ENCODE measurements at places on chromosomes 11 and 22.

GRCh38 chr11:94926271-94926625 lies 47.1 kb downstream of the CWC15 start:
- no peak for DNase-seq

DNA sequence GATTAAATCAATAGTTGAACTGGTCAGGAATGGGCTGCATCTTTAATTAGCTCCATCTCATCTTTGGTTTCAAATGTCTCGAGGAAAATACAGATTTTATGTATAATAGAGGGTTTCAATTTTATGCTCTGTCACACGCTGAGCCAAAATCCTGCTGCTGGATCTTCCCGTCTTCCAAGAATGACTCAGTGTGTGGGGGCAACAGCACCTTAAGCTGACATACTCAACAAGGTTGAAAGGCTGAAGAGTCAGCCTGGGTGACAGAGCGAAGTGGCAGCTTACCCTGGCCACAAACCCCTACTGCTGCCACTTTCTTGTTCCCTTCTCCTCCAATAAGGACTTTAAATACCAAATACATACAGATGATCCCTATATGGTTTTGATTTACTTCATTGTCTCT lies 9.0 kb upstream of the PCF11 start:
- DNase-seq, result no peak

DNA sequence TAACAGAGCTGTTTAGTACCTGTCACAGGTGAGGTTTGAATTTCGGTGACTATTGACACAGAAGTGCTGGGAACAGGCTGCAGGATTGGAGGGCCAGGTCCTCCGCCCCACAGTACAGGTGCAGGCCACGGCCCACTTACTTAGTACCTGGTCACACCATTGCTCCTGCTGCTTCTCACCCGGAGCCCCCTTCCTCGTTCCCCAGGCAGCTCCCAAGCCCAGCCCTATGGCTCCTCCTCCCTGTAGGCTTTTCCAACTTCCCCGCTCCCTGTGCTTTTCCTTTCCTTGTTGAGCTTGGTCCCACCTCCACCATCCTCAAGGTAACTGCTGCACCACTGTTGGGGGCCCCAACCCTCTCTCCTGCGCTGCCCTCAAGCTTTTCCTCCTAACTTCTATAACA lies 27.9 kb upstream of the ANO1 start:
- DNase-seq, result no peak

DNA sequence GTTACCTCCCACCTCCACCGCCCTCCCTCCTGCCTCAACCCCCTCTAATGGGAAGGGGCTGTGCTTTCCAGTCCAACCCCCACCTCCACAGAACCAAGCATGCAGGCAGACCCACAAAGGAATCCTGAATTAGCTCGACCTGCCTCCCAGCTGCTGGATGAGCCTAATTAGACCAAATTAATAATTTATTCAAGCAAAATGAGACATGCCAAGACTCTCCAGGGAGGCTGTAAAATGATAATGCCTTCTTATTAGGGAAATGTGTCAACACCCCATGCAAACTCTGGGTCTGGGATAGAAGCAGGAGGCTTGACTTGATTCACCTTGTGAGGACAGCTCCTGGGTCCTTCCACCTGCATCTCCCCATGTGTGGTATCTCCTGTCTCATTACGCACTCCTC lies 59.4 kb upstream of the HMGXB4 start:
- DNase-seq, result no peak

DNA sequence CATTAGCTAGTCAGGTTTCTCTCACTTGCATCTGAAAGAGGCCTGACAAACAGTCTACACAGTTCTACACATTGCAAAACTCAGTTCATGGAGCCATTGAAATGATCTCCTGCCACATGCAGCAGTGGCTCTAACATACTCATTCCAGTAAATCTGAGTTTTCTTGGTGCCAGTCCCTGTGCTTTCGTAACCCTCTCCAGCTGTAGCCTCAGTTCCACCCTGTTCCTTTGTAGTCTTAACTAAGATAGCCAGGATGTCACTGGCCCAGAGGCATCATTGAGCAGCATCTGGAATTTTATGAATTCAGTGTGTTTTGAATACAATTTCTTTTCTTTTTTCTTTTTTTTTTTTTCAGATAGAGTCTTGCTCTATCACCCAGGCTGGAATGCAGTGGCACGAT lies 37.4 kb upstream of the ZBED5 start:
- no peak for DNase-seq

DNA sequence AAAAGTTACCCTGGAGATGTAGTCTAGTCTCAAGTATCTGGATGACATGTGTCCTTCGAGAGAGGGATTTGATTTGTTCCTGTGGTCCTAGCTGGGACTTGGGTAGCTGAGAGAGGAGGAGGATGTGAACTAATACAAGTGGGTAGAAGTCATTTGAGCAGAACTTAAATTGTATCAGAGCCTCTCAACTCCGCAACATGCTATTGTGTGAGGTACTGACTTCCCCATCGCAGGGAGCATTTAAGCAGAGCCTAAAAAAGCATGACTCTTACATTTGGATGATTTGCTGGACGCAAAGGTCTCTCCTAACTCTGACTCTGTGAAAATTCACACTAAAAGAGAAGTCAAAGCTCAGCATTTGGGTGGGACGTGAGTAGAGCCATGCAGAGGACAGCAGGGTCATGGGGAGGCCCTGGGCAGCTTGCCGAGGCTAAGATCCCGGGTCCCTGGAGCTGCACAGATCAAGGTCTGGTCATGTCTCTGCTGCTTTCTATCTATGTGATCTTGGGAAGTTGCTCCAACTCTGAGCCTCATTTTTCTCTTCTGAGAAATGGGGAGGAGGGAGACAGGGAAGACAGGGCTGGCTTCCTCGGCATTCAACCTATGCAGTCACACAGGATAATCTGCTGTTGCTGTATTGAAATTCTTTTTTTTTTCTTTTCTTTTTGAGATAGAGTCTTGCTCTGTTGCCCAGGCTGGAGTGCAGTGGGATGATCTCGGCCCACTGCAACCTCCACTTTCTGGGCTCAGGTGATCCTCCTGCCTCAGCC lies 44.9 kb downstream of the CD82 start:
- no peak for DNase-seq

DNA sequence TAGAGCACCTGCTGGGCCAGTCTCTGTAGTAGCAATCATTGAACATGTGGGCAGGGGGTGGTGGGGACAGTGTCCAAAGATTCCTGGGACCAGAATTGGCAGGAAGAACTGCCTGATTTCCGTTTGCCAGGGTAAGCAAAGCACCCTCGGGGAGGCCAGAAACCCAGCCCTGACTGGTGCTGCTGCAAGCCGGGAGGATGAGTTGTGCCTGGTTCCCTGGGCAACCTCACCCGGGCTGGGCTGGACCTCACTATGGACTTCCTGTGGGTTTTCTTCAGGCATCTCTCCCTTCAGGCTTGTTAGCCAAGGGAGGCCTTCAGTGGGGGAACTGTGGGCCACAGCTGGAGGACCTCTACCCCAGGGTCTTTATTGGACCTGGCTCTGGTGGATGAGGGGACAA lies 8.0 kb upstream of the POU2F3 start:
- no peak for DNase-seq

GRCh38 chr11:112268406-112268805 lies 7.7 kb upstream of the PLET1 start:
- no peak for DNase-seq

DNA sequence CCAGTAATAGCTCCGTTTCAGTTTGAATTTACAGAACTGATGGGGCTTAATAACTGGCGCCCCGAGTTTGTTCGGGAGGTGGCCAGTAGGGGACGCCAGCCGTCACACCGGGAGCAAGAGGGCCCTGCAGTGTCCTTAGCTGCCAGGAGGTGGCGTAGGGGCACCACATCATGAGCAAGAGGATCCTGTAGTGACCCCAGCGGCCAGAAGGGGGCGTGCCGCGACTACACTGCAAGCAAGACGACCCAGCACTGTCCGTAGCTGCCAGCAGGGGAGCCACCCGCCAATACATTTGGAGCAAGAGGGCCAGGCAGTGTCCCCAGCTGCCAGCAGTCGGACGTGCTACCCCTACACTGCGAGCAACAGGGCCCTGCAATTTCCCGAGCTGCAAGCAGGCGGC lies 663.7 kb upstream of the B3GAT1 start:
- peak; percentile 77 for DNase-seq

GRCh38 chr11:134132808-134133207 lies 63.9 kb downstream of the JAM3 start:
- DNase-seq, result no peak

DNA sequence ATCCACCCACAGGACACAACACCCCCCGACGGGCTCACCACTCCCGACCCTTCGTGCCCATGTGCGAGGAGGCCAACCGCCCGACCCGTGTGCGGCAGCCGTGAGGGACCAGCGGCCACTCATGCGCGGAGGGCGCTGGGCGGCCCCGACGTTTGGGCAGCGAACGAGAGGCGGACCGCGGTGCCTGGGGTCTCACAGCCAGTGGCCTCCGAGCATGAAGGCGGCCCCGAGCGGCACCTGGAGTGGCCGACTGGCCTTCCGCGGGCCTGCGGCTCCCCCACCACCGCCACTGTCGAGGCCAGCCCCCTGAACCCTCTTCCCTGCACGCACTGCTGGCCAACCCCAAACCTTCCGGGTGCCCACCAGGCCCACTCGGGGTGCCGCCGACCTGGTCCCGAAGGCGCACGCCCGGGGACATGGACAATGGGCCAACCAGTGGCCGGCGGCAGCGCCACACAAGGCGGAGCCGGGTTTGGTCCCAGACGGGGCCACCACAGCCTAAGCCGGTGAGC lies 4274.9 kb upstream of the OR11H1 start:
- no peak for DNase-seq

GRCh38 chr11:38791346-38791961 lies 2193.4 kb upstream of the RAG2 start:
- DNase-seq, result no peak

- no peak for DNase-seq
Observed at GRCh38 chr22:32697331-32697995, 104.0 kb upstream of the TIMP3 start.

GRCh38 chr11:102757823-102758549 lies 22.4 kb downstream of the MMP10 start:
- no peak for DNase-seq

GRCh38 chr11:44563711-44564110 lies 1.8 kb upstream of the CD82 start:
- DNase-seq, result no peak

GRCh38 chr22:29004647-29005371 lies 56.8 kb downstream of the C22orf31 start:
- no peak for DNase-seq

DNA sequence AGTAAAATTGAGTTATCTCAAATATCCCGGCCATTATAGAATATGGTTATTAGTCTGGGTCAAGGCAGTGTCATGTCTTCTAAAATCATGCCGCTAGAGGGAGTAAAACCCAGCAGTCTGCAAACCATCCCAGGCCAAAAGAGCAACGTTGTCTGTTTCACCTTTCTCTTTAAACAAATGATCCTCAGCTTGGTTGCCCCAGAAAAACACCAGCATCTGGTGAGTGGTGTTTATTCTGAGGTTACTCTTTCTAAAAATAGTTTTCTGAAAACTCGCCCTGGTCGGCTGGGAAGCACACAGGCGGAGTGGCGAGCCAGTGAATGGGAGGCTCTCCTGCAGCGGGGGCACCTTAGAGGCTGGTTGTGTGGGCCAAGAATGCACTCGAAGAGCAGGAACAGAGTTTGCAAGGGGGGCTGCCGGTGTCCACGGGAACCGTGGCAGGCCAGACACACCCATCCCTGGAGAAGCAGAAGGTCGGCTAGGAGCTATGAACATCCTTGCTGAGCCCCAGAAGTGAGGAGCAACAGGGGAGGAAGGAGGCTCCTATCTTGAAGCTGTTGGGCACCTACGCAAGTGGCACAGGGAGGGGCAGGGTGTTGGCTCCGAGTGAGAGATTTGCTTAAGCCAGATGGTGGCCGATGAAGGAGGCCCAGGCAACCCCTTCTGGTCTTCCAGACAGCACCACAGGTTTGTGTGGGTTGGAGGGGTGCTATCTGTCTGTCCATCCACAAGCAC lies 297.1 kb downstream of the ETS1 start:
- DNase-seq, result peak; percentile 56

DNA sequence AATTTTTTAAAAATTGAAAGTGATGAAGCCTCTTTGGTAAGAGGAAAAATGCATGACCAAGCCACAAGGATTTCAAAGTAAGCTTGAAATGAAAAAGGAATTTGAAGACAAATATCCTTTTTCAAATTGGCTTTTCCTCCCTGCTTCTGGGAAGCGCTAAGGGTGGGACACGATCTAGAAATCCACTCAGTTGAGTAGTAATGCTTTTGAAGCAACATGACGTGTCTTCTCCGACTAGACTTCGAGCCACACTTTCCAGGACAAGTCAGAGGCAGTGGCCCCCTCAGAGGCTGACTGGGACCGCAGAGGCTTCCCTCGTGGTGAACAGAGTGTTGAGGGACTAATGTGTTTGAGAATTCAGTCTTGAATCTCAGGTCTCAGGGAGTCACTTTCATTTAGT lies 39.8 kb downstream of the KREMEN1 start:
- no peak for DNase-seq

- peak; percentile 52 for DNase-seq
Observed at GRCh38 chr11:76805206-76805913, 22.2 kb downstream of the TSKU start.

DNA sequence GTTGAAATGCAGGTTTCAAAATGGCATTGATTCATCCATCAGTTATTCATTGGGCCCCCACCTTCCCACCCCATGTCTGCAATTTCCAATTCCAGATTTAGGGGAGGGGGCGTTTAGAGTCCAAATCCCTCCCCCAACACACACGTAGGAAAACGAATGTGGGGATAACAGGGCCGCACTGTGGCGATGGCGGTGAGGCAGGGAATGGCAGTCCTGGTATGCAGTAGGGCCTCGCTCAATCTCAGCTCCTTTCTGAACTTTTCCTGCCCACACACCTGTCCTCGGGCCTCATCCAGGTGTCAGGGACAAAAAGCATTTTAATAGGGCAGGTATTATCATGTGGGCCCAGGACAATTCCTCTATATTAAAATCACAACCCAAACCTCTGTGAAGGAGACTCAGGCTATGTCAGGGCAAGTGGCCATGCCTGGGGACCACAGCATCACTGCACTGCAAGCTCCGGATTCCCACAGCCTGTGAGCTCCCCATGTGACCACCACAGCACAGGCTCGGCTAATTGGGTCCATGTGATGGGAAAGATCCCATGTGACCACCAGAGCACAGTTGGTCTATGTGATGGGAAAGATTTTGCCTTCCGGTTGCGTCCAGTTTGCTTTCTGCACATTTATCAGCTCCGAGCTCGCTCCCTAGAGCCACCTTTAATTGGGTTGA lies 44.5 kb downstream of the RTL6 start:
- no peak for DNase-seq

GRCh38 chr11:94046796-94047195 lies 25.6 kb downstream of the HEPHL1 start:
- DNase-seq, result no peak

DNA sequence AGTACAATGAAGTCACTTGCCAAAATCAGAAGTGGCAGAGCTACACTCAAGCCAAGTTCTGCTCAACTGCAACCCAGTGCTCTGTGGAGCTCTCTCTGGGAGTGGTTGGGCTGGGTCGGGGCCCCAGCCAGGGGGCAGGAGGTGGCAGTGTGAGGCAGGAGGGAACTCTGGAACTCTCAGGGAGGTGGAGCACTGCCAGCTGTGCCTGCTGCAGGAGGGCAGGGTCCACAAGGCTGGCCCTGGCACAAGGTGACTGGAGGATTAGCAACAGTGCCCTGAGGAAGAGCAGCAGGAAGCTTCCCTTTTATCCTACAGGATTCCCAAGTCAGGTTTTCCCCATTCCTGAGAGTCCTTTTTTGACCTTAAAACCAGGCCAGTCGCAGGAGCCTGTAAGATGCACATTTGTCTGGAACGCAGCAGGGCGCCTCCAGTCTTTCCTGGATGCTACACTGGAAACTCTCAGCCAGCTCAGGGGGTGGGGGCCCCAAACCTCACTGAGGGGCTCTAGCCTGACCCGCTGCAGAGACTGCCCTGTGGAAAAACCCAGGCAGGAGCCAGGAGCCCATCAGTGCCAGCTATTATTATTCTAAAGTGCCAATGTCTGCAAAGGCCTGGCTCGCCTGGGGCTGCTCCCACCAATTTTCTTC lies 31.8 kb downstream of the DKK3 start:
- DNase-seq, result no peak
